CD4-positive, alpha-beta T cell treated with Interleukin-12 subunit alpha and Interleukin-12 subunit beta, for 1 hour (primary cell): ENCODE measurements at places on chromosomes 16 and 17.

DNA sequence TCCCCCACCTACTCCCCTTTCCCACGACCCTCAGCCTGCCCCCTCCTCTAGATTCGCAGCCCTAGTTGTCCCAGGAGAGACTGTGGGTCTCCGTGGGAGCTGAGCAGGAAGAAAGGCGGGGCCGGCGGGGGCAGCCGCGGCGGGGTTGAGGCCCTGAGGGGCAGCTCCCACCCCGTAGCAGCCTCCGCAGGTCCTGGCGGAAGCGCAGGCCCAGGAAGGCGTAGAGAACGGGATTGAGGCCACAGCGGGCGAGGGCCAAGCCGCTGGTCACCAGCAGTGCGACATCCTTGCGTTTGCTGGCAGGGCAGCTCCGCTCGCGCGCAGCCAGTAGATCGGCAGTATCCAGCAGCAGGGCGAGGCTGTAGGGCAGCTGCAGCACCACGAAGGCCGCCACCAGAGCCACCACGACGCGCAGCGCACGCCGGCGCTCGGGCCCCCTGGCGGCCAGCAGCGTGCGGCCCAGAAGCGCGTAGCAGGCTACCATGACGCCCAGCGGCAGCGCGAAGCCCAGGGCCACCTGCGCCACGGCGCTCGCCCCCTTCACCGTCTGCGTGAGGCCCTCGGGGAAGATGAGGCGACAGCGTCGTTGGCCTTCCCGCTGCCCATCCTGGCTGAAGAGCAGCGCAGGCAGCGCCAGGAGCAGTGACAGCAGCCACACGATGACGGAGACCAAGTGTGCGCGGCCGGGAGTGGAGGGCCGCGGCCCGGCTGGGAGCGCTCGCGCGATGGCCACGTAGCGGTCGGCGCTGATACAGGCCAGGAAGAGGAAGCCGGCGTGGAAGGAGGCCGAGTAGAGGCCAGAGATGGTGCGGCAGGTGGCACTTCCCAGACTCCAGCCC lies 1.9 kb downstream of the CCR10 start:
- peak; percentile 83 for DNase-seq

- no peak for DNase-seq
Measured at GRCh38 chr17:17514993-17515933, 19.1 kb upstream of the RASD1 start.

GRCh38 chr16:85027349-85027957 lies at the start of gene KIAA0513:
Gene KIAA0513, plus strand, starts transcription at chr16:85027795. Its CDS starts 39,277 bp downstream, at chr16:85067072.
- peak; percentile 96 for DNase-seq

DNA sequence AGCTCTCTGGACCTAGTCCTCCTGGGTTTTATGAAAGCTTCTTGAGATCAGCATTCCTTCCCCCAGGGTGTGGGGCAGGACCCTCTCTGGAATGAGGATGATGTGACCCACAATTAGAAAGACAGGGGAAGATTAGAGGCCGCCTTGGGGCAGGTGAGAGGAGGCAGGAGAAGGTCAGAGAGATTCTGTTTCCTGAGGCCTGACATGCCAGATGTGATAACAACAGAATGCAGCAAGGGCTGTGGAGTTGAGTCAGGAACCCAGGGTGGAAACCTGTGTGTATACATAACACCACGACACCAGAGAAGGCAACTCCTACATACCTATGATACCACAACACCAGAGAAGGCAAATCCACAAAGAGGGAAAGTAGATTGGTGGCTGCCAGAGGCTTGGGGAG lies 5.4 kb upstream of the SLC5A10 start:
- DNase-seq = no peak

DNA sequence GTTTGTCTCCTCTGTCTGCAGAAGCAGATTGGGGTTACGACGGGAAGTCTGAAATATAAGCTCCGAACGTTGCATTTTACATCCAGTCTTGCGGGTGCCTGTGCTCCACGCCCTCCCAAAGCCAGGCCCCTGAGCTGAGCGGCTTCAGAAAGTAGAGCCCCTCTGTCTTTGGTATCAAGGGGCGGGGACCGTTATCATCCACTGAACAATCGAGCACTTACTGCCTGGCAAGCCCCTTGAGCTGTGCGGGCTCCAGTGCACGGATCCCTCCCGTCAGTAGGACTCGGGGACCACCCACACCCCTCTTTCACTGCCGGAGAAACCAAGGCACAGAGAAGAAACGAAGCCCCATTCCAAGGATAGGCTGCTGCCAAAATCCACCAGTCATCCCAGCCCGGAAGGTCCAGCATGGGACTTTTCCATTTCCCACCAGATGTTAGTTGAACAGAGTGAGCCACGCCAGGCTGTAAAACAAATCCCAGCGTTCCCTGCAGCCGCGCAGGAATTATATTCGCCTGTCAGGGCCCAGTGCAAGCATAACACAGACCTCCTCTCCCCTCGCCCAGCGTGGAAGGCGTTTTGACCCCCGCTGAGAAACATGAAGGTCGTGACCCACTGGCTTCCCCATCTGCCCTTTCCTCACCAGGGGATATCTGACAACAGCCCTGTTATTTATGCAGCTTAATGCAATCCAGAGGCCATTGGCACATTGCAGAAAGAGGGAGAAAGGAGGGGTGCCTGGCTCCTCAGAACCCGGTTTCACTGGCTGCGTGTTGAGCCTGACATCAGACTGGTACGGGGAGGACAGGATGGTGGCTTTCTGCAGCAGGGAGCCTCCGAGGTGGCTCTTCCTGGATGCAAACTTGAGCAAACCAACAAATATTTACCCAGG lies 212.2 kb upstream of the FOXF1 start:
- DNase-seq = no peak

DNA sequence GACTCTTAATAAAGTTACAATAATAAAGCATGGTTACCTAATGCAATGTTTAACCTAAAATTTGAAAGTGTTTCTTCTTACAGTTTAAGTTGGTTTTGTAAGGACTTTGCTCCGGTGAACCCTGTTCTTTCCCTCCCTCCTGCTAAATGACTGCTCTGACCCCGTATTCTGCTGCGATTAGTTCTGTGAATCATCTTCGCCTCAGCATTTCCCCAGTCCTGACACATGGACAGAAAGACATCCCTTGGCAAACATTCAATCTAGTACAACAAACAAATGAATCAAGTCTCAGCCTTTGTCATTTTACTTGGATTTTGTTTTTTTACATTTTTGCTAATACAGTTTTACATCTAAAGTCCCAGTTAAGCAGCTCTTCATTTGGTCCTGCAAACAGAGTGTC lies 15.4 kb downstream of the KCNJ2 start:
- DNase-seq = no peak

DNA sequence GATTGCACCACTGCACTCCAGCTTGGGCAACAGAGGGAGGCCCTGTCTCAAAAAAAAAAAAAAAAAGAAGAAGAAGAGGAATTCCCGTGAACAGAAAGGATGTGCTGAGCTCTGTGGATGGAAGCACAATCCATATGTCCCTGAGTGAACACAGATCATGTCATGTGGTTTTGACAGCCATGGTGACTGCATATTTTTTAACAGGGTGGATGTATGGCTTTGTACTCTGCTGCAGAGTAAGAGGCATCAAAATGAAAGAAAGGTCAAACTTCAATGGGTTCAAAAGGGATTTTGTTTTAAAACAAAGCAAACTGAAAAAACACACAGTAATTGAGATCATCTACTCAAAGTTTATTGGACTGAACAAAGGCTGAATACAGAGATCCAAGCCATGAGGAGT lies 31.5 kb downstream of the MXRA7 start:
- DNase-seq = no peak

- no peak for DNase-seq
Measured at GRCh38 chr17:45868276-45868675, 23.6 kb downstream of the SPPL2C start.

- no peak for DNase-seq
Measured at GRCh38 chr17:73770115-73770848, 126.0 kb upstream of the SDK2 start.

GRCh38 chr17:72759301-72759700 lies 333.2 kb downstream of the SLC39A11 start:
- DNase-seq = no peak

- DNase-seq = peak; percentile 29
Measured at GRCh38 chr17:51298508-51299371, 38.4 kb downstream of the UTP18 start.

DNA sequence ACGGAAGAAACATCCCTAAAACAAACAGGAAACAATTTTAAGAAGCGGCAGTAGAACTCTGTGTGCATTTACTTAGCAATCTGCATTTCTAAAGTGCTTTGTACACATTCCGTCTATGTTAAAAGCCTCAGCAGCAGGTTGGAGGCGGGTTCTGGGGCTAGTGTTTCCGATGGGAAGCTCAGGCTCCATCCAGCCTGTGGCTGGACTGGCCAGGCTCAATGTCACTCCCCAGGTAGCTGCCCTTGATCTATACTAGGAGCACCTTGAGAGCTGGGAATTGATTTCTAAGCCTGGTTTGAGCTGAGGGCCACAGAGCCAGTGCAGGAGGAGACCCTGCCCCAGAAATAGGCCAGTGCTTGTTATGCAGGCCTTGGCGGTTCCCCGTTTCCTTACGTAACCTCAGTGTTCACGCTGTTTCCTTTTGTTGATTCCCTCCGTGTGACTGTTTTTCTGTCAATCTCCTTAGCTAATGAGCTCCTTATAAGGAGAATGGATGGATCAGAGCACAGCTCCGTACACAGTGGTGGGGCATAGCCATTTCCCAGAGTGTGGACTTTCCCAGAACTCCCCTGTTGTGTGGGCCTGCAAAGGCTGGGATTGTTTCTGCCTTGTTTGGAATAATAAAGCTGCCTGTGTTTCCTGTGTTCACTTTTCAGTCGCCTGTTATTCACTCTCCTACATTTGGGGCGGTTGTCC lies 21.4 kb downstream of the ADORA2B start:
- no peak for DNase-seq

DNA sequence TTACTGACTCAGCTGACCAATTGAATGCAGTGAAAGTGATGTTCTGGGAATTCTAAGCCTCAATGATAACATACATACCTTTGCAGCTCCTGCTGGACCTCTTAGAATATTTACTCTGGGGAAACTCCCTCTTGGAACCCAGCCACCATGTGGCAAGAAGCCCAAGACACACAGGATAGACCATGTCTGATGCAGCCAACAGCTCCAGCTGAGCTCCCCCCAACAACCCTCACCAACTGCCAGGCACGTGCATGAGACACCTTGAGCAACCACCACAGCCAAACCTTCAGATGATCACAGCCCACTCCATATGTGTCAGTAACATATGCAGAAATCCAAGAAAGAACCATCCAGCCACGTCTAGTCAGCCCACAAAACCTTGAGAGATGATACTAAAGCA lies 53.0 kb downstream of the XYLT1 start:
- DNase-seq = no peak

- no peak for DNase-seq
Measured at GRCh38 chr16:9953908-9954570, 228.2 kb downstream of the GRIN2A start.

- no peak for DNase-seq
Measured at GRCh38 chr17:2705888-2706795, 5.4 kb downstream of the CLUH start.

DNA sequence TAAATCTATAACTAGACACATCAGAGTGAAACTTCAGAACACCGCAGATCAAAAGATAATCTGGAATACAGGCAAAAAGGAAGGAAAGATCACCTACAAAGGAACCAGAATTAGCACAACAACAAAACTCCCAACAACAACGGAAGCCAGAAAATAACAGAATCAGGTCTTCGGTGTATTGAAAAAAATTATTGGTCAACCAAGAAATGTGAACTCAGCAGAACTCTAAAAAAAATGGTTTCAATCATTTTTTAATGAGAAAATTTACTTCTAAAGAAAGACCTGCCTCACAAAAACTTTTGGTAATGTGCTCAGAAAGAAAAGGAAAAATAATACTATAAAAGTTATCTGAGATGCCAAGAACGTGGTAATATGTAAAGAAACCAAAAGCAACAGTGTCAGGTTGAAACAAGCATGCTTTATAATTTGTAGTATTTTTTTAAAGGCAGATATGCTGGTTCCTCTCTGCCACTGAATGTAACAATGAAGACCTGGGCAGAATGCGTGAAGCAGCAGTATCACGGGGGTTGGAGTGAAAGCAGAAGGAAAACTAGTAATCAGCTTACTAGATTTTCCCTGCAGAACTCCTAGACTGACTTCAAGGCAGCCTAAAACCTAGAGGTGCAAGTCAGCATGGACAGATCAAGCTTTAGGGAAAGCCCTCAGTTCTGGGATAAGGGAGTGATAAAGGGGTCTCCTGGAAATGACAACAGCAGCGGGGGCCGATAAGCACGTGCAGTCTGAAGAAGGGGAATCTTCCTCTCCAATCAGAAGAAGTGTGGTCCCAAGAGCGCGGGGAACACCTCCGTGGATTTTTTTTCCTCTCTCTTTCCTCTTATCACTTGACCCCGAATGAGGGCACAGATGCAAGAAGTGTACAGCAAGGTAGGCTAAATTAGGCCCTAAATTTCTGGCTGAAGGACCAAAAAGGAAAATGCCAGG lies 80.9 kb upstream of the TEKT1 start:
- no peak for DNase-seq

DNA sequence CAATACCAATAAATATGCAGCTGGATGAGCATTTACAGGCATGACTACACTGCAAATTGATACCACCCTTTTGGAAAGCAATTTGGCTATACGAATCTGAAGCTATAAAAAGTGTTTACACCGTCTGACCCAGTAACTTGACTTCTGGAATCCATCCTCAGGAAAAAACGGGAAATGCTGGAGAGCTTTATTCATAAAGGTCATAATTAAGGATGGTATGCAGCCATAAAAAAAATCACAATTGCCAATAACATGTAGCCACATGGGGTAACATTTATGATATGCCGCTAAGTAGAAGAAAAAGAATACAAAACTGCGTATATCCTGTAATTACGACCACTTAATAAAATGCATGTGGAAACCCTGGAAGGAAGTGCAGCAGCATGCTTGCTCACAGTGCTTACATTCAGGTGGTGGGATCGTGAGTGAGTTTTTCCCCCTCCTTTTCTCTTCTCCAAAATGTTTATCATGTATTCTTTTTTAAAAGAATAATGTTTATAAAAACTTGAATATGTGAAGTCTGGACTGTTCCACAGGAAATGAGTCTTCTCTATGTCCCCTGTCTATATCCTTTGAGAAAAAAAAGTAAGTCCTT lies 34.2 kb downstream of the COPRS start:
- DNase-seq = no peak
